Endothelial cell (in vitro differentiated cells): ENCODE measurements at places on chromosomes 1 and 21. TPM values are rescaled to one million over a fixed set of nuclear protein-coding genes. Genes with fewer than 3 reads are reported as not detected.

- DNase-seq, result no peak
- no peaks in the 10 kb centered on the region for H3K27me3 ChIP-seq
- no peak overlapping the region for H3K4me3 ChIP-seq
- H3K4me1 ChIP-seq, result peaks cover 2% of the 10 kb centered on the region
- no peaks in the 10 kb centered on the region for H3K36me3 ChIP-seq
- H3K27ac ChIP-seq, result no peak overlapping the region
These were observed 52.8 kb upstream of the LYPLAL1 start for GRCh38 chr1:219120624-219121544.

- no peak overlapping the region for H3K27ac ChIP-seq
- no peak for DNase-seq
- H3K4me3 ChIP-seq, result no peak overlapping the region
- H3K4me1 ChIP-seq, result no peaks in the 10 kb centered on the region
- H3K27me3 ChIP-seq, result no peaks in the 10 kb centered on the region
These were observed 23.1 kb upstream of the PDE4B start for GRCh38 chr1:65769636-65770035.

- peaks cover 25% of the 10 kb centered on the region for H3K36me3 ChIP-seq
- no peak overlapping the region for H3K4me3 ChIP-seq
- no peaks in the 10 kb centered on the region for H3K27me3 ChIP-seq
- DNase-seq, result no peak
These were observed 80.2 kb downstream of the SLC45A1 start for GRCh38 chr1:8398086-8398485.

PLA2G2C gene
- total RNA-seq, result not detected

TSPAN1 gene
- 1.1 TPM for total RNA-seq

- peaks cover 2% of the 10 kb centered on the region for H3K27me3 ChIP-seq
- H3K4me1 ChIP-seq, result peaks cover 5% of the 10 kb centered on the region
- no peak overlapping the region for H3K4me3 ChIP-seq
These were observed 19.6 kb upstream of the ZNF648 start for GRCh38 chr1:182080955-182081582.

DNA sequence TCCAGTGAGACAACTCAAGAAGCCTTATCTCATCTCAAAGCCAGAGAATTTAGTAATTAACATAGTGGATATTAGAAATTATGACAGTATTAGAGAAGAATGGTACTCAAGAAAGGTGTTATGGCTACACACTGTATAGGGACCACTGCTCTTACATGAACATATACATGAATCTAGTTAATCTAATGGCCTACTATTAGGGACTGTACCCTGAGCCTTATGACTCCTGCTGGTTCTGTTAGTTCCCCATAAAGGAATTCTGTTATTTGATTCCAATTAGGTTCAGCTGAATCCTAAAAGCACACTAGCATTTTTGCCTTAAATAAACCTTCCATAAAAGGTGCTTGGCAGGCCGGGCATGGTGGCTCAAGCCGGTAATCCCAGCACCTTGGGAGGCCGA is 39.7 kb downstream of the EGLN1 start:
- H3K27ac ChIP-seq, result no peak overlapping the region
- no peaks in the 10 kb centered on the region for H3K36me3 ChIP-seq
- no peaks in the 10 kb centered on the region for H3K27me3 ChIP-seq
